ENCODE measurements at places on chromosomes 11 and 22. TPM values are rescaled to one million over a fixed set of nuclear protein-coding genes. Genes with fewer than 3 reads are reported as not detected.

DNA sequence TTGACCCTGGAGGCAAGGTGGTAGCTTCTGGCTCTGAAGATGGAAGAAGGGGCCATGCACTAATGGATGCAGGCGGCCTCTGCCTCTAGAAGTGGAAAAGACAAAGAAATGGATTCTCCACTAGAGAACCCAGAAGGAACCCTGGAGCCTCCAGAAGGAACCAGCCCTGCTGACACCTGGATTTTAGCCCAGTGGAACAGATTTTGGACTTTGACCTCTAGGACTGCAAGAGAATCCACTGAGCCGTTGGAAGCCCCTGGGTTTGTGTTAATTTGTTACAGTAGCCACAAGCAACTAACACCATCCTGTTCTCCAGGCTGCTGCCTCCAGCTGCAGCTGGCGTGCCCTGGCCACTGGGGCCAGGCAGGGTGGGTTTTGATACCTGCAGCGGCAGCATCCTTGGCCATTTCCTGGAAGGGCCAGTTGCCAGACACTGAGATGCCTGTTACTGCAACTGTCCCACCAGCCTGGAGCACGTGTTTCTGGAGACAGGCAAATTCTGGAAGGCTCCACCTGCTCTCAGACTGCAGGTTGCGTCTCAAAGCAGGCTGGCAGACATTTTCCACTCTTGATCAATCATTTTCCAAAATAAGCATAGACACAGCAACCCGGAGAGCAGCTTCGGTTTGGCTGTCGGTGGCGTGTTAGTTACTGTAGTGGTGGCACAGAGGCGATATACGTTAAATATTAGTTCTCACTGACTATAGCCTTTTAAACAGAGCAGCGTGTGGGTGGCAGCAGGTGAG is 76.8 kb upstream of the PARVG start:
- DNase-seq: no peak

GRCh38 chr11:100011697-100012096 is 675.4 kb upstream of the ARHGAP42 start:
- DNase-seq: no peak

DNA sequence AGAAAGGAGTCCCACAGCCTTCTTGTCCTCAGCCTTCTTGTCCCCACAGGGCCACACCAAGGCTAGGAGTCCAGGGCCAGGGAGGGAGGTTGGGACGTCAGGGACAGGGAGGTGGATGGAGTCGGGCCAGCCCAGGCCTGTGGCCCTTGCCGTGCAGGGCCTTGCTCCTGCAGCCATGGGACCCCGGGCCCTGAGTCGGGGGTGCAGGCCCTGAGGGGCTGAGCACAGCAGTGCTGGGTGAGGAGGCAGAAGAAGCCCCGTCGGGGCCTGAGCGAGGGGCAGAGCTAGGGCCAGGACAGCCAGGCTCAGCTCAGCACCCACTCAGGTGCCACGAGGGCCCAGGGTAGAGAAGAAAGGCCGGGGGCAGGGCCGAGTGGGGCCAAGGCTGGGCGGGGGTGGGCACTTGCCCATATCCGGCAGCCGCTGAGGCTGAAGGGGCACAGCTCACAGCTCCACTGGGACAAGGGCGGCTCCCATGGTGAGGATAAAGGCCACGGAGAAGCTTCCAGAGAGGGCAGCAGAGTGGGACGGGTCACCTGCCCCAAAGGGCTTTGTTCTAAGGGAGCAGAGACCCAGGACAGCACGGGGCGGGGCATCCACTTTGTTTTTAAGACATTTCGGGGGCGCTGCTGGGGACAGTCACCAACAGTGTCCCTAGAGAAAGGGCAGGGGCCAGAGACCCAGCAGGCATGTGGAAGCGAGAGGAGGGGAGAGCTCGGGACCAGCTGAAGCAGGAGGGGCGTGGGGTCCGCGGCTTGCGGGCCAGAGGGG is 3.6 kb downstream of the MLC1 start:
- no peak for DNase-seq

DNA sequence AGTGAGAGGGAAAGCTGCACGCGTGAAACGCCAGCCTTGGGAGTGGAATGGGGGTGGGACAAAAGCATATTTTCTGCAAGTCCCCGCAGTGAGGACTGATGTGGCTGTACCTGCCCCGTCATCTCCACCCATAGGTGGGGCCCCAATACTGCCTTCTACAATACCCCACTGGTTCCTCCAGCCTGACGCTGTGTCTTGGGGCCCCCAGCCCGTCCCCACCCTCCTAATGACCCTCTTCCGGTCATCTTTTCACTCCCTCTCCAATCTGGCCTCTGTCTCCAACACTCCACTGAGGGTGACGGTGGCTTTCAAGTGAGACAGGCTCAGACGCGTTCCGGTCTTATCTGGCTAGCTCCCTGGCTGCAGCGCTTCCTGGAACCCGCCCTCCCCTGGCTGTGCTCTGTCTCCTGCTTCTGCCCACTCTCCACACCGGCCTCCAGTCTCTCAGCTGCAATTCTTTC is 104.2 kb downstream of the MICAL3 start:
- DNase-seq: peak; percentile 78

DNA sequence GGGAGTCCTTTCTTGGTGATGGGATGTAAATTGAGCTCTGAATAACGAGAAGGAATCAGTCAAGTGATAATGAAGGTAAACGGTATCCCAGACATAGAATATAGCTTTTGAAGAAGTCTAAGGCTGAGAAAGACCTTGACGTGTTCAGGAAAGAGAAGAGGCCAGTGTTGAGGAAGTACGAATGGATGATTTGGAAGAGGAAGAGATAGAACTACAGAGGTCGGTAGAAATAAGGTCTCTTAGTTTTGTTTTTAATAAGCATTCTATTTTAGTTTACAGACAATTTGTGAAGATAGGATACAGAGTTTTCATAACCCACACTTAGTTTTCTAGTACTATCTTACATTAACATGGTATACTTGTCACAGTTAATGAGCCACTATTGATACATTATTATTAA is 1598.1 kb downstream of the FAM181B start:
- DNase-seq: no peak

The THRSP gene
- 0.66 TPM for total RNA-seq

DNA sequence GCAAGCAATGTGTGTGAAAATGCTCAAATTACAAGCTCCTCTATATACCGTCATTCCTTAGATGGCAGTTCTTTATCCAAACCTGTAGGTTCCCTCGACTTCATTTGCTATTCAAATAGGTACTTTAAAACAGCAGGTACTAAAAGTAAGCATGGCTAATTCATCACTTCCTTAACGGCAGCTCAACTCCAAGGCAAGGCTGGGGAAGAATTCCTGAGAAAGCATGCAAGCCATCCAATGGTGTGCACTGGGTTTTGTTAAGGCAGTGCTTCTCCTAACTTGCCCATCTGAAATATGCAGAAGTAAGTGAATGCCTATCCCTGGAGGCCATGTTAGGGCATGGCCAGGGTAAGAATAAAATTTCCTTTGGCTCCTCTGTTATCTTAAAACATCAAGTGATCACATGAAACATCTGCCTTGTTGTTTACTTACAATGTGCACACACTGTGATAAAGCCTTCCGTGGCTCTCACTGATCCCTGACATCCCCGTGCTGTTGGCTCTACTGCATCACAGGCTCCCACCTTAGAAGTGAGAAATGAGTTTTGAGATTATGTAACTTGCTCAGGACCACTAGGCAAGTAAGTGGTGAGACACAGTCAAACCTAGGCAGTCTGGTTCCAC is 52.1 kb downstream of the SMCO4 start:
- DNase-seq: no peak

GRCh38 chr11:20360650-20361049 is 2.9 kb upstream of the HTATIP2 start:
- no peak for DNase-seq

The PHOX2A gene
- total RNA-seq: not detected

The FOLR2 gene
- total RNA-seq: 40.3 TPM

DNA sequence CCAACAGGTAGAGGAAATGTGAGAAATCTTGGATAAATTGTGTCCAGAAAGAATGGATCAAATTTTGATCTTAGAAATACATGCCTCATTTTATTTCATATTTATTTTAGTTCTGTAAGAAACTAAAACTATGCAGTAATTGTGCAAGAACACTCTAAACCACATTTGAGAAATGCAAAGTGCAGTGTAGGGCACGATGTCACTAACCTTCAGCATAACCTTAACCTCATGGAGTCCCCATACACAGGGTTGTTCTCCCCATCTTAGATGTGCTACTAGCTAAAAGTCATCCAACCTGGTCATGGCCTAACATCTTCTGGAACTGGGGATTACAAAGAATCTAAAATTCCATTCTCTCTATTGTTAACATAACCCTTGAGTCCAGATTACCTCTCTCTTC is 48.4 kb upstream of the ARHGAP42 start:
- DNase-seq: no peak

- DNase-seq: no peak
Measured at GRCh38 chr11:72570893-72571661, 103.1 kb downstream of the PDE2A start.

GRCh38 chr11:133895061-133895479 is 49.8 kb upstream of the SPATA19 start:
- DNase-seq: no peak

The PRR33 gene
- 0.82 TPM for total RNA-seq

GRCh38 chr11:118697346-118697745 is 17.9 kb upstream of the TREH start:
- DNase-seq: no peak

The SLC22A9 gene
- not detected for total RNA-seq

DNA sequence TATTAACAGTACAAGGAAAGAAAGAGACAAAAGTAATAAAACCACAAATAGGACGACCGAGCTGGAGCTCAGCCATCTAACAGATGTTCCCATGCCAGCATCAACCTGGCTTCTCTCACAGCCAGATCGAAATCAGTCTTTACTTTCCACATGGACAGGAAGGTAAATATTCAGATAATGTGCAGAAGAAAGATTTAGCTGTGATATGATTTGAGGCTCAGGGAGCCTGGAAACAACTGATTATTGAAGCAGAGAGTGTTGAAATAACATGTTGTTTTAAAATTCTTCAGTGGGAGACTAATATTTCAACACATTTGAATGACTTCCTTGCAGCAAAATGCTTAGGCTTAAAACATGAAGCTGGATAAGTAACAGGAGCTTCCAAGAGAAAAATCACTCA is 546.8 kb downstream of the ETS1 start:
- DNase-seq: no peak

The DUSP8 gene
- 13.5 TPM for total RNA-seq

DNA sequence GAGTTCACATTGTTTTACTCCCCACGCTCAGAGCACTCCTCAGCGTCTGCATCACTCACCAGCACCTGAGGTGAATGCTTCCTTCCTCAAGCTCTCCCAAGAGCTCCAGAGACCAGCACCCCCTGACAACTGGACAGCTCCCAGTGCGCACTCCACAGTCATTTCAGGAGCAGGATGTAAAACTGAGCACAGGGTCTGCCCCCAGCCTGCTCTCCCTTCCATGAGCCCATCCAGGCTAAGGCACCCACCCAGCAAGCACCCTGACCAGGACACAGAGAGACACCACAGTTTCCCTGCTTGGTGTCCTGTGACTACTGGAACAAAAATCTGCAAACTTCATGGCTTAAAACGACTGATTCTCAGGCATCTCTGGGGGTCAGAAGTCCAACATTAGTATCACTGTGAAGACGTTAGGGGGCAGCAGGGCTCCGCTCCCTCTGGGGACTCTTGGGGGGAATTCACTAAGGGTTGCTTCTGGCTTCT is 3.3 kb downstream of the SCGB1D2 start:
- DNase-seq: no peak

DNA sequence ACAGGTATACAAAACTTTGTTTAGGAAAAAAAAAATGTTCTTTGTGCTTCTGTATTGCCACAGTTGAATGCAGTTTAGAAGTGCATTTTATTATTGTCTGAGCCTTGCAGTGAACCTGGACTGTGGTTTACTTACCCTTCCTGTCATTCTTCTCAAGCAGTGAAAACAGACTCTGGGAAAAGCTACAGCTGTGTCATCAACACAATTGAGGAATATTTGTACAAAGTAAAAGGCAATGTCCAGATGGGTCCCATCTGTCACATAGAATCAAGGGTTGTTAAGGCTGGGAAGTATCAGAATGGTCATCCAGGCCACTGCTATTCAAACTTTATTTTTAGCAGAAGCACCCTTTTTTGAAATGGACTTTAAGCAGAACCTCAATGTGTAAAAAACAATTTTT is 73.3 kb downstream of the TRIM44 start:
- DNase-seq: no peak

The FAM111B gene
- not detected for total RNA-seq
